ENCODE measurements at places on chromosomes 11 and 22. TPM values are rescaled to one million over a fixed set of nuclear protein-coding genes. Genes with fewer than 3 reads are reported as not detected.

- no peaks in the 10 kb centered on the region for H3K36me3 ChIP-seq
- no peak overlapping the region for H3K27ac ChIP-seq
- no peaks in the 10 kb centered on the region for H3K27me3 ChIP-seq
- no peak for DNase-seq
Measured at GRCh38 chr22:32760815-32761214, 40.7 kb upstream of the TIMP3 start.

The MPPED2 gene
- total RNA-seq: 1.6 TPM

- no peak for DNase-seq
- no peaks in the 10 kb centered on the region for H3K36me3 ChIP-seq
- H3K27me3 ChIP-seq: no peaks in the 10 kb centered on the region
- no peak overlapping the region for H3K27ac ChIP-seq
- H3K4me1 ChIP-seq: no peaks in the 10 kb centered on the region
Measured at GRCh38 chr11:11072067-11072466, 214.2 kb upstream of the ZBED5 start.

The BARX2 gene
- total RNA-seq: 1.8 TPM

- H3K4me3 ChIP-seq: no peak overlapping the region
- no peaks in the 10 kb centered on the region for H3K27me3 ChIP-seq
- H3K4me1 ChIP-seq: peaks cover 28% of the 10 kb centered on the region
- no peak overlapping the region for H3K27ac ChIP-seq
- no peaks in the 10 kb centered on the region for H3K36me3 ChIP-seq
Measured at GRCh38 chr22:41917903-41918791, 3.3 kb upstream of the SHISA8 start.

- H3K4me1 ChIP-seq: no peaks in the 10 kb centered on the region
- no peak for DNase-seq
- no peaks in the 10 kb centered on the region for H3K27me3 ChIP-seq
- H3K36me3 ChIP-seq: no peaks in the 10 kb centered on the region
Measured at GRCh38 chr11:26607725-26608506, 35.9 kb upstream of the MUC15 start.

The ANAPC15 gene
- 14.2 TPM for total RNA-seq

The KRTAP5-8 gene
- not detected for total RNA-seq

The EFEMP2 gene
- total RNA-seq: 16.2 TPM

DNA sequence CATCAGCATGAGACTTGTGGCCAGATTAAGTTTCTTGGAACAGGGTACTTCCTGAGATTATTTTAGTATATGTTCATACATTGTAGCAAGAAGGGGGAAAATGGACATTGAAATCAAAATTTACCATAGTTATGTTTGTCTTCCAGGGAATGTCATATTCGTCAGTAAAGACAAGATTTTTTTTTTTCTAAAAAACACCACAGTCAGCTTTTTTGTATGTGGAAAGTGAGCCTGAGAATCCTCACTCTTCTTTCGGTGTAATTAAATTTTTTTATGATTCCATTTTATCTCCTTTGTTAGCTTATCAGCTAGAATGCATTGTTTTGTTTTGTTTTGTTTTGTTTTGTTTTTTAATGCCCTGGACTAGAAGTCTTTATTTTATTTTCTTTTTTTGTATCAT lies 31.5 kb upstream of the LIPT2 start:
- DNase-seq: no peak
- H3K4me3 ChIP-seq: no peak overlapping the region
- no peaks in the 10 kb centered on the region for H3K4me1 ChIP-seq

- H3K4me1 ChIP-seq: no peaks in the 10 kb centered on the region
- H3K4me3 ChIP-seq: no peak overlapping the region
- no peaks in the 10 kb centered on the region for H3K36me3 ChIP-seq
- H3K27ac ChIP-seq: no peak overlapping the region
- H3K27me3 ChIP-seq: no peaks in the 10 kb centered on the region
- no peak for DNase-seq
Measured at GRCh38 chr11:116171271-116172140, 601.3 kb downstream of the BUD13 start.

GRCh38 chr22:30872285-30873041 lies 96.1 kb downstream of the MORC2 start:
- H3K4me1 ChIP-seq: no peaks in the 10 kb centered on the region
- no peak overlapping the region for H3K4me3 ChIP-seq
- H3K27me3 ChIP-seq: no peaks in the 10 kb centered on the region
- H3K36me3 ChIP-seq: no peaks in the 10 kb centered on the region

The GPHA2 gene
- 7.3 TPM for total RNA-seq

The GLB1L2 gene
- total RNA-seq: 9.1 TPM

DNA sequence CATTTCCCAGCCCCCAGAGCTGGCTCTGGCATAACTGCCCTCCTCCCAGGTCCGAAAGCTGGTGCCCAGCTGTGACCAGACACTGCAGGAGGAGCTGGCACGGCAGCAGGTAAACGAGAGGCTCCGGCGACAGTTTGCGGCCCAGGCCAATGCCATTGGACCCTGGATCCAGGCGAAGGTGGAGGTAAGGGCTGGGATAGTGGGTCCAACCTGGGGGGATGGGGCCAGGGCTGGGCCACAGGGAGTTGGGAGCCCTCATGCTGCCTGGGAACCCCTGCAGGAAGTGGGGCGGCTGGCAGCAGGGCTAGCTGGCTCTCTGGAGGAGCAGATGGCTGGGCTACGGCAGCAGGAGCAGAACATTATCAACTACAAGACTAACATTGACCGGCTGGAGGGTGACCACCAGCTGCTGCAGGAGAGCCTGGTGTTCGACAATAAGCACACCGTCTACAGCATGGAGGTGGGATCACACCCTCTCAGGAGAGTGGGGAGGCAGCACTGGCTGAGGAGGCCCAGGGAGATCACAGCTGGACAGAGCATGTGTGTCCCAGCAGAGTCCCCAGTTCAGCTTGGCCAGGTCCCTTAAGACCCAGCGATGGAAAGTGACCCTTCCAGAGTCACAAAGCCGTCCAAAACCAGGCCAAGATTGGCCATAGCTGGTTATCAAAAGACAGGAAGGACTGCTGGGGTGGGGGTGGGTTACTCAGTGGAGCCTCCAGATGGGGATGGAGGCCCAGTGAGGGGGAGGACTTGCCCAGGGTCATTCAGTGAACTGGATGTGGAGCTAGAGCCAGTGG lies 7.0 kb downstream of the CTSF start:
- H3K36me3 ChIP-seq: no peaks in the 10 kb centered on the region
- H3K27ac ChIP-seq: no peak overlapping the region
- H3K27me3 ChIP-seq: no peaks in the 10 kb centered on the region
- peaks cover 9% of the 10 kb centered on the region for H3K4me1 ChIP-seq
- H3K4me3 ChIP-seq: no peak overlapping the region

DNA sequence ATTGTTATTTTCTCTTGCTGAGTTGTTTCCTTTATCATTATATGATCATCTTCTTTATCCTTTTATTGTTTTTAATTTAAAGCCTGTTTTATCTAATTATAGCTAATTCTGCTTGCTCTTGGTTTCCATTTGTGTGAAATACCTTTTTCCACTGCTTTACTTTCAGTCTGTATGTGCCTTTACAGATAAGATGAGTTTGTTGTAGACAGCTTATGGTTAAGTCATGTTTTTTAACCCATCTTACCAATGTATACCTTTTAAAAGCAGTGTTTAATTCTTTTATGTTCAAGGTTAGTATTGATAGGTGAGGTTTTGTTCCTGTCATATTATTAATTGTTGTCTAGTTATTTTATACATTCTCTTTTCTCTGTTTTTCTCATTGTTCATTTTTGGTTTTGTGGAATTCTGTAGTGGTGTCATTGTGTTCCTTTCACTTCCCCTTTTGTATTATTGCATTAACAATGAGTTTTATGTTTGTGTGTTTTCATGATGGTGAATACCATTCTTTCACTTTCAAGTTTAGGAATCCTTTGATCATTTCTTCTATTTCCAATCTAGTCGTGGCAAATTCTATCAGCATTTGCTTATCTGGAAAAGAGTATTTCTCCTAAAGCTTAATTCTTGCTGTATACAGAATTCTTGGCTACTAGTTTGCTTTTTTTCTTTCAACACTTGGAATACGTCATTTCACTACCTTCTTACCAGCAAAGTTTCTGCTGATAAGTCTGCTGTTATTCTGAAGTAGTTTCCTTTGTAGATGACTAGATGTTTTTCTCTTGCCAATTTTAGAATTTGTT lies 21.8 kb downstream of the OR5AN1 start:
- no peaks in the 10 kb centered on the region for H3K27me3 ChIP-seq
- H3K27ac ChIP-seq: no peak overlapping the region
- H3K4me3 ChIP-seq: no peak overlapping the region

Measured in body of pancreas (tissue), 4 donors.